NAMALWA (cell line): ENCODE measurements at places on chromosomes 12 and 14.

DNA sequence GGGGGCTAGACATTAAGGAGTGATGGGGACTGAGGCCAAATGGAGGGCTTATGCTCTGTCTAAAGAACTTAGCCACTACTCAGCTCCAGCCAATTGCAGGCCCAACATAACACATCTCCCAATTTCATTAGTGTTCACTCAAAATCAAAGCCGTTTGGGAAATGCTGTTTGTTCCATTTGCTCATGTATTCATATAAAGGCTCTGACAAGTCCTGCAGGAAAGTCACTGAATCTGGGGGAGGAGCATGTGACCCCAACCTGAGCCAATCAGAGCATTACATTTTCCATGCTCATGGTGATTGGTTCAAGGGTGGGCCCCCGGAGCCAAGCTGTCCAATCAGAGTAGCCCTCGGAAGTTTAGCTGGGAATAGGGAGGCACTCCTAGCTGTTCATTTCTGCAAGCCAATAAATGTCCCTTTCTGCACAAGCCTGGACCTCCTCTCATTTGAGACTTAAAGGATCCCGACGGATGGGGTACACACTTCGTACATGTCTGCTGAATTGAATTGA lies 20.9 kb downstream of the SDSL start:
- no peak for DNase-seq

DNA sequence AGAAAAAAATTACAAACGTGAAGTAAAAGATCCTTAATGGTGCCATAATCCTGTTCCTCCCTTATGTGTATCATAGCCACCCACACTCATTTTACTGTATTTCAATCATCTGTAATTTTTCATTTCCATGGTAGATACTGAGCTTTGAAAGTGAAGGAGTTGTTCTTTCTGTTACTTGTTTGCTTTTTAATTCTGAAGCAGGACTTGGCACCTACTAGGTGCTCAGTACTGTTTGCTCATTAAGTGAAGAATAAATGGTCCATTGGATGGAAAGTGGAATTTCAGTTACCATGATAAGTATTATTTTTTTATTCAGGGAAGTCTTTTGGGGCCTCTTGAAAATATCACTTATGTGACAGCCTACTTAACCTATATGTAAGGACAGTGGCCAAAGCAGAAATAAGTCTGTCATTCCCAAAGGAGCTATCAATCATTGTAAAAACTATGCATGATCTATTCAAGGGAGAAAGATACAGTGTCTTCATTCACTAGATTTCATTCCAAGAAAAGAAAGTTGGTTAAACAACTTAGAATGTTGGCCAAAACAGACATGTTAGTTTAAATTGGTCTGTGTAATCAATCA lies 1244.4 kb upstream of the SEL1L start:
- no peak for DNase-seq

GRCh38 chr12:32302218-32303173 lies 96.9 kb upstream of the FGD4 start:
- DNase-seq: peak; percentile 81

GRCh38 chr14:94628578-94628977 lies 16.4 kb downstream of the SERPINA3 start:
- no peak for DNase-seq

GRCh38 chr12:123134271-123134671 lies 16.6 kb downstream of the PITPNM2 start:
- DNase-seq: no peak

DNA sequence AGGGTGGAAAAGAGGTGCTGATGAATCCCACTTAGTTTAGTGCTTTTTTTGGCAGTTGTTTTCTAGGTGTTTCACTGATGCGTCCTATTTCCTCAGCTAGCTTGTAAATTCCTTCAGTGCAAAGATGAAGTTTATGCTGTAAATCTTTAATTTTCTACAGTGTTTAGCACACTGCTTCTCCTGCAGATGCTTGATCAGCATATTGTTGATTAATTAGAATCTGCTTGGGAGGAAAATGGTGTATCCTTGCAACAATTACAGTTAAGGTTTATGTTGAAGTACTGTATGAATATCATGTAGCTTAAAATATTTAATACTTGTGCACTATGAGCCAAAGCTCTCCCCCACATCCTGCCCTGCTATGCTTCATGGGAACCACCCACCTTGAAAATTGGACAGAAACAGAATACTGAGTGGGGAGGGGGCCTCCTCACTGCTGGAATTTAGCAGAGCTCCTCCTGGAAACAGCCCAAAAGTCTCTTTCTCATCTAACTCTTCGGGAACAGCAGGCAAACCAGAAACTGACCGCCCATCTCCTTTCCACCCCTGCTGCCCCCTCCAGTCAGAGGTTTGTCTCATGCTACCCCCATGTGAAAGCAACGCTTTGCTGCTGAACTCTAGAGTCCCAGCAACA lies 20.3 kb upstream of the DHRS4 start:
- no peak for DNase-seq

DNA sequence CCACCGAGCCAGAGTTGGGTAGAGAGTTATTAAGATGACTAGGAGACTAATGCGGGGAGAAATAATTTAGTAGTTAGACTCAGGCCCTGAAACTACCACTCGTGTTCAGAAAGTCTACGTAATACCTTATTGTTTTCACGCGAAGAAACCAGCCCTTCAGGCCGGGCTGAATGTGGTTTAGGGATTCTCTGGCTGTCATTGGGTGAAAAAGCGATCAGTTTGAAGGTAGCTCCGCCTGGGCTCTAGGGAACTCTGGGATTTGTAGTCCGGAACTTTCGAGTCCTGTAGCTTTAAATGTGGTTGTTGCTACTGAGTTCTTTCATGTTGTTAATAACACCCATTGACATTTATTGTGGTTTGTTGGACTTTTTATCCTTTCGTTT lies 549 bp upstream of the WDR89 start:
- peak; percentile 93 for DNase-seq

- DNase-seq: no peak
Observed at GRCh38 chr12:75390156-75390898, 562 bp upstream of the GLIPR1L2 start.

GRCh38 chr12:29726321-29726692 lies 57.4 kb downstream of the TMTC1 start:
- DNase-seq: no peak

GRCh38 chr12:108973629-108974152 lies 47.2 kb downstream of the SVOP start:
- no peak for DNase-seq

- DNase-seq: no peak
Observed at GRCh38 chr14:102504328-102504999, 5.1 kb downstream of the ANKRD9 start.

DNA sequence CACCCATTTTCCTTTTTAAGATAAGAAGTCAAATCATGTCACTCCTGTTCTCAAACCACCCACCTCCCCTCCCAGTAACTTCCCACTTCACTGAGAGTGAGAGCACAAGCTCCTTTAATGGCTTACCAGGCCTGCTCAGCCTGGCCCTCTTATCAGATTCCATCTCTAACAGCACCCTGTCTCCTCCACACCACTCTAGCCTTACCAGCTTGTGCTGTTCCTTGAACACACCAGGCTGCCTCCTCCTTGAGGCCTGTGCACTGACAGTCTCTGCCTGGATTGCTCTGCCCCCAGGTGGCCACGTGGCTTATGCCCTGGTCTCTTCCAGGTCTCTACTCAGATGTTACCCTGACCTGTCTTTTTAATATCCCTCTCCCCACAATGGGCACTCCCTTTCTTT lies 40.1 kb upstream of the EVL start:
- DNase-seq: peak; percentile 41

GRCh38 chr12:127393465-127393864 lies 873.5 kb upstream of the TMEM132C start:
- DNase-seq: no peak

DNA sequence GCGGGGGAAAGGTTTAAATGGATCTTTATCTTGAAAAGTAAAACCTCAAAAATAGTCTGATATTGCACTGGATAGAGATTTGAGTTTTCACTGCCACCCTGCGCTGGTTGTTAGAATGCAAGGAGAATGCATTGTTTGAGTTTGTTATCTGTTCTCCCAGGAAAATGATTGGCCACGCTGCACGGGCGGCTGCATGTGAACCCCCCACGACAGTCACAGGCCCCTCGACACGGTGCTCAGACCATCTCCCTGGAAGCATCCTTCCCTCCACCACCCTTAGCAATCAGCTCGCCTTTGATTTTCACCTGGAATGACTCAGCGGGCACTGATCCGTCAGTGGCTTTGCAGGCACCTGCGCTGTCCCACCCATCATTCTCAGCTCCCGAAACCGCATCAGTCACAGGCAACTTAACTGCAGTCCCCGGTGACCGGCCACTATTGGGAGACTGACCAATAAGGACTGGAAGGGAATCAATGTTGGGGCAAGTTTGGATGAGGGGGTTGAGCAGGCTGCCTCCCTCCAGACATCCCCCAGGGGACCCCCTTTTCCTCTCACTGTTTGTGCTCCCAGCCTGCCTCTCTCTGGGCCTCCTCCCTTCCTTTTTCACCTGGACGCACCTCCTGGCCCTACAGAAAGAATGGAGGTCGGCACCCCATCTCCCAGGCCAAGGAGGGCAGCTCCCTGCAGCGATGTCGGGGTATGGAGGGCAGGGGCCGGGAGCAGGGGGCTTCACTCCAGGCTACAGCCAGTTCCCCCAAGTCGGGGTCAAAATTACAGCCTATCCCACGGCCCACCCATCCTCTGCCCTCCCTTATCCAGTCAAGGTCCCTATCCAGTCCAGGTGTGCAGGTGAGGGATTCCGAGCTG lies 28.5 kb upstream of the C14orf180 start:
- no peak for DNase-seq

- DNase-seq: no peak
Observed at GRCh38 chr12:2410496-2410895, 357.7 kb downstream of the CACNA1C start.

- no peak for DNase-seq
Observed at GRCh38 chr14:49972823-49973222, 79.9 kb downstream of the ARF6 start.

- DNase-seq: peak; percentile 38
Observed at GRCh38 chr14:97251491-97252155, 454.4 kb downstream of the VRK1 start.
